Placental pericyte (primary cell): ENCODE measurements at places on chromosomes 12 and 14. TPM values are rescaled to one million over a fixed set of nuclear protein-coding genes. Genes with fewer than 3 reads are reported as not detected.

The PCNX1 gene
- 63.7 and 71.3 TPM in 2 replicates for total RNA-seq

The KRT85 gene
- not detected in 2 replicates for total RNA-seq

The KITLG gene
- total RNA-seq = 18.8 and 38.1 TPM in 2 replicates

The SLC38A6 gene
- 40.7 and 45.1 TPM in 2 replicates for total RNA-seq

The PRIMA1 gene
- total RNA-seq = not detected in 2 replicates

The CD27 gene
- 0.29 TPM in 1 of 2 replicates, not detected in the other for total RNA-seq

The GPD1 gene
- total RNA-seq = not detected in 2 replicates

The DHRS2 gene
- not detected in 2 replicates for total RNA-seq

The GCN1 gene
- total RNA-seq = 99.8 and 201 TPM in 2 replicates

The RD3L gene
- total RNA-seq = not detected in 2 replicates

The TPPP2 gene
- not detected in 2 replicates for total RNA-seq

The LALBA gene
- not detected in 2 replicates for total RNA-seq

The CLEC1A gene
- not detected in 2 replicates for total RNA-seq

The KCNJ8 gene
- total RNA-seq = 0.57 TPM in 1 of 2 replicates, not detected in the other

The CAPS2 gene
- total RNA-seq = 1.8 and 2.4 TPM in 2 replicates

The SLCO1A2 gene
- total RNA-seq = 0.22 and 0.29 TPM in 2 replicates

The HNRNPC gene
- total RNA-seq = 451 and 701 TPM in 2 replicates

The OASL gene
- total RNA-seq = 0.86 and 0.88 TPM in 2 replicates

The SOAT2 gene
- total RNA-seq = not detected in 2 replicates

The OR4E2 gene
- total RNA-seq = not detected in 2 replicates

The SYNDIG1L gene
- total RNA-seq = not detected in 2 replicates

The RNASE2 gene
- total RNA-seq = not detected in 2 replicates

The ADGRD1 gene
- total RNA-seq = 3.5 TPM in 1 of 2 replicates, not detected in the other

The AICDA gene
- total RNA-seq = not detected in 2 replicates

The IRAK3 gene
- total RNA-seq = 5.9 and 6.4 TPM in 2 replicates

The SUOX gene
- 5.9 and 17.3 TPM in 2 replicates for total RNA-seq

The B4GALNT3 gene
- total RNA-seq = 0.88 TPM in 1 of 2 replicates, not detected in the other

The CIDEB gene
- 0.22 and 1.0 TPM in 2 replicates for total RNA-seq

The KRT6A gene
- 25.6 TPM in 1 of 2 replicates, not detected in the other for total RNA-seq

The SDS gene
- not detected in 2 replicates for total RNA-seq

The RNASE7 gene
- not detected in 2 replicates for total RNA-seq

The CLEC4C gene
- not detected in 2 replicates for total RNA-seq

The GDF3 gene
- not detected in 2 replicates for total RNA-seq

The SIVA1 gene
- 59.5 and 89.2 TPM in 2 replicates for total RNA-seq

The MGAT4C gene
- total RNA-seq = under 0.01 TPM in 1 of 2 replicates, not detected in the other

The LRIG3 gene
- 15.3 and 45.2 TPM in 2 replicates for total RNA-seq

The TNFAIP2 gene
- total RNA-seq = 69.7 and 89.5 TPM in 2 replicates

The FAM90A1 gene
- under 0.01 and 0.14 TPM in 2 replicates for total RNA-seq

The NPFF gene
- not detected in 2 replicates for total RNA-seq

The RIPK3 gene
- not detected in 2 replicates for total RNA-seq

The NFE2 gene
- 0.44 TPM in 1 of 2 replicates, not detected in the other for total RNA-seq

The TMED8 gene
- total RNA-seq = 6.6 and 16.2 TPM in 2 replicates

The RIMKLB gene
- total RNA-seq = 12.5 and 15.1 TPM in 2 replicates

The IFNG gene
- not detected in 2 replicates for total RNA-seq

The CEBPE gene
- not detected in 2 replicates for total RNA-seq

The PAPLN gene
- total RNA-seq = 1.6 and 6.8 TPM in 2 replicates

The REP15 gene
- total RNA-seq = 2.0 and 3.7 TPM in 2 replicates

The LIN7A gene
- 0.57 and 5.9 TPM in 2 replicates for total RNA-seq

The GPRC5D gene
- not detected in 2 replicates for total RNA-seq

The HOXC13 gene
- under 0.01 TPM in 1 of 2 replicates, not detected in the other for total RNA-seq

The FOXN4 gene
- total RNA-seq = not detected in 2 replicates

The KRT2 gene
- not detected in 2 replicates for total RNA-seq

The STAC3 gene
- total RNA-seq = 0.43 and 0.66 TPM in 2 replicates

The MMP17 gene
- total RNA-seq = 12.7 and 21.2 TPM in 2 replicates

The PPP1R36 gene
- 0.43 and 1.1 TPM in 2 replicates for total RNA-seq

The ABCD2 gene
- total RNA-seq = under 0.01 and 0.14 TPM in 2 replicates

The AQP6 gene
- not detected in 2 replicates for total RNA-seq

The LRRC43 gene
- 1.8 and 1.9 TPM in 2 replicates for total RNA-seq

The ASB2 gene
- 1.1 TPM in 1 of 2 replicates, not detected in the other for total RNA-seq

The CELA1 gene
- not detected in 2 replicates for total RNA-seq
